Calu3 (cell line): ENCODE measurements at places on chromosomes 3 and 15.
A peak's percentile ranks its signal among the peaks of the same experiment; 100 is the strongest.

GRCh38 chr3:365268-365667 is 168.7 kb downstream of the CHL1 start:
- peaks cover 20% of the 10 kb centered on the region for H3K4me1 ChIP-seq
- H3K4me3 ChIP-seq: no peak overlapping the region
- H3K36me3 ChIP-seq: no peaks in the 10 kb centered on the region
- DNase-seq: peak; percentile 5

DNA sequence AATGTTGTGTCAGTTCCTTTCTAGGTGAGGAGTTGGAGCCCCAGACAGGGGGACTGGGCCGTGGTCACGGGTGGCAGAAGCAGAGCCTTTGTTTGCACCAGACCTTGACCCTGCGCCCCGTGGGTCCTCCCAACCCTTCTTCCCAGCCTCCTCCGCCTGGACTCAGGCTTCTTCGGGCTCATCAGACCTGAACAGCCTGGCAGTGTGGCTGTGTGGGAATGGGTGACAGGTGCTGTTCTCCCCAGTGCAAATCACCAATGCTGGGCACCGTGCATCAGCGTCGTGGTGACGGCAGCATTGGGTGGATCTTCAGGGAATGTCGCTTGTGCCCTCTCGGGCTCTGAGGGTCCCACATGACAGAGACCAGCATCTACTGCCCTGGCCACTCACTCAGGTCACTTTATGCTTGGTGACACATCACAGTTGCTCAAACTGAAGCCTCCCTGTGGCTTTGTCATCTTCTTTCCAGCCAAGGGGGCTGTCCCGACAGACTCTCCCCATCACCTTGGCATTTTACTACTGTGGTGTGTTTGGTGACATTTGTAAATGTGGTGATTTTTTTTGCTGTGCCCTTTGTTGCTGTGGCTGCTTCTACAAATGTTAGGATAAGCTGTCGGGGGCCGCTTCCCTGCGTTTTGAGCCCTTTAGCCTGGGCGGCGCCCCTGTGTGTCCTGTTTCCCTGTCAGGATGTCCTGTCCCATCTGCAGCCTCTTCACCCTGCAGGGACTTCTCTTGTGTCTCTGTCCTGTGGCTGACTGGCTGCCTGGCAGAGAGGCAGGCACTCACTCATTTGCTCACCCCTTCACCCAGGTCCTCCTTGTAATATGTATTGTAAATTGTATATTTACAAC is 14.5 kb downstream of the APBA2 start:
- H3K27me3 ChIP-seq: no peaks in the 10 kb centered on the region
- no peaks in the 10 kb centered on the region for H3K4me1 ChIP-seq
- DNase-seq: no peak
- no peak overlapping the region for H3K4me3 ChIP-seq
- no peaks in the 10 kb centered on the region for H3K36me3 ChIP-seq

DNA sequence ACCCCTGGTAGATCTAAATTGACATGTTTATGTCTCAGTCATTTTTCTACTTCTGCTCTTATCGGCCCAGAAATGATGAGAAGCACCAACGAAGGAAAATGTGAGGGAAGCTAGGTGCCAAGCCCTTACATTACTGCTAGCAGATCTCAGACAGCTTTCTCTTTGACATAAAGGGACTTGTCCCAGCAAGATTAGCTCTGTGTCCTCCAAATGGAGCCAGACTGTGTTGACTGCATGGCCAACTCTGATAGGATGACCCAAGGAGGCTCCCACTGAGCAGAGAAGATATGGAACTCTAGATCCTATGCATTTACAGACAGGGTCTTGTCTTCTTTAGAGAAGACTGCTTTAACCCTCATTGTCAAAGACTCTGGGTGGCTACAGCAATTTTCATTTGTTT is 2.8 kb upstream of the MCTP2 start:
- peaks cover 26% of the 10 kb centered on the region for H3K36me3 ChIP-seq
- no peaks in the 10 kb centered on the region for H3K27me3 ChIP-seq
- no peak overlapping the region for H3K27ac ChIP-seq

DNA sequence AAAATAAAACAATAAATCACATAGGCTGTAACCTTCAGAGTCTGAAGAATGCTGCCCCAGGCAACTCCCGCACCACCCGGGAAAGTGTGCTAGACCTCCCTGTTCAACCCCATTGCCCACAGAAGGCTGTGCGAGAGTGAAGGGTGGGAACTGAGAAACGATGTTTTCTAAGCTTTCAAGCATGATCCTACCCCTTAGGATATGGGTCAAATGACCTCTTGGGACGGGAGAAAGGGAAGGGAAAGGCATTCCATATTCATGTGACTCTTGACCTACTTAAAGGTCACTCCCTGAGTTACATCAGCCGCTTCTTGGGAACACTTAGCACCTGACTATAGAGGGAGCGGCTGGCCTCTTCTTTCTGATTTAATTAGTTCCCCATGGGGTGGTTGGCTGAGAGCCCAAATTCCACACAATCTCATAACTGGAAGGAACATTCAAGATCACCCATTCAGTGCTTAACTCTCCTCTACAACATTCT is 114.7 kb upstream of the SLC24A5 start:
- no peaks in the 10 kb centered on the region for H3K4me1 ChIP-seq
- no peaks in the 10 kb centered on the region for H3K27me3 ChIP-seq
- no peak overlapping the region for H3K27ac ChIP-seq
- no peak overlapping the region for H3K4me3 ChIP-seq
- no peaks in the 10 kb centered on the region for H3K36me3 ChIP-seq

- H3K27ac ChIP-seq: peak overlapping the region; percentile 35
- H3K27me3 ChIP-seq: no peaks in the 10 kb centered on the region
- peaks cover 58% of the 10 kb centered on the region for H3K4me1 ChIP-seq
Observed at GRCh38 chr3:141482245-141482922, 4.4 kb upstream of the RASA2 start.

GRCh38 chr3:26099692-26100091 is 309.8 kb downstream of the OXSM start:
- no peaks in the 10 kb centered on the region for H3K4me1 ChIP-seq
- no peaks in the 10 kb centered on the region for H3K27me3 ChIP-seq
- no peak overlapping the region for H3K4me3 ChIP-seq
- H3K27ac ChIP-seq: no peak overlapping the region
- no peaks in the 10 kb centered on the region for H3K36me3 ChIP-seq

DNA sequence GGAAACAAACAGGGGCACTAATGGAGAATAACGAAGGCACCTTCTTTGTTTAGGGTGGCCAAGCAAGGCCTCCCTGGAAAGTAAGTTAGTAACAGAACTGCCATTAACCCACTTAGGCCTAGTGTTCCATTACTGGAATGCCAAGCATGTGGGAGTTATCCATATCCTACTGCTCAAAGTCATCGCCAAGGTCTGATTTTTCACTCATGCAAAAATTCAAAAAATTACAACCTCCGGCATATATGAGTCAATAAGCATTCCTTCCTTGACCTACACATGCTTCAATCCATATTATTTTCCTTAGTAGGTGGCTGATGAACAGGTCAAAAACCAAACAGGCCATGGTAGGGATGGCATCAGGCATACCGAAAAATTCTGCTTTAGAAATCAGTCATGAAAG is 1097.2 kb downstream of the FHIT start:
- no peaks in the 10 kb centered on the region for H3K36me3 ChIP-seq
- H3K4me3 ChIP-seq: no peak overlapping the region
- H3K4me1 ChIP-seq: no peaks in the 10 kb centered on the region
- H3K27me3 ChIP-seq: no peaks in the 10 kb centered on the region
- no peak for DNase-seq
